Fibroblast of mammary gland (primary cell): ENCODE measurements at places on chromosomes 5 and 9.

- DNase-seq = peak; percentile 61
These were observed 1.9 kb downstream of the VLDLR start for GRCh38 chr9:2623288-2624050.

GRCh38 chr5:132055808-132056609 lies 4.4 kb upstream of the IL3 start:
- DNase-seq = no peak

- no peak for DNase-seq
These were observed 305.4 kb upstream of the MSX2 start for GRCh38 chr5:174418809-174419539.

DNA sequence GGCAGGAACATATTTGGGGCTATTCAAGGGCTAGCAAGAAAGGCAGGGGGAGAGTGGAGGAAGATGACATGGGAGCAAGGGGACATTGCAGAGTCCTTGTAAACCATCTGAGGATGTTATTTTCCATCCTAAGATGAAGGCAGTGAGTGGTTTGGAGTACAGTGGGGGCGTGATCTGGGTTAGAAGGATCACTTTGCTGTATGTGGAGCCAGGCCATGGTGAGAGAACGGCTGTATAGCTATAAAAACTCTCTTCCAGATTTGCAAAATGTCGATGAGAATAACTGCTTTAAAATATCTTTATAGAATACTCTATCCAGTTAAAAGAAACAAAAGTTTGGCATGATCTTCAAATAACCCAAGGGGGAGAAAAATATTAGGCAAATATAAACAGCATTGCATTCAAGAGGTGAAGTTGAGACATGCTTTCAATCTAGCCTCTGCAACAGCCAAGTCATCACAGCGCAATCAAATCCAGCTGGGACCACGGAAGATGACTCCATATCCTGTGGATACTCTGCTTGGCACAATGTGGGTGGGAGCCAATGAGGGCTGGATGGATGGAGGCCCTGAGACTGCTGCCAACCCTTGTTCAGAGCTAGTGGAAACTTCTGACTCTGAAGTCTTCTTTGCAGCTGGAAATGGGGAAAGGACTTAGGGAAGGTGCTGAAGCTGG lies 111.5 kb upstream of the BASP1 start:
- DNase-seq = peak; percentile 93

GRCh38 chr9:16421532-16421931 lies 448.9 kb downstream of the BNC2 start:
- DNase-seq = no peak

- no peak for DNase-seq
These were observed 84.8 kb downstream of the CAMK4 start for GRCh38 chr5:111308951-111309350.

- peak; percentile 70 for DNase-seq
These were observed 1.6 kb downstream of the CSNK1A1 start for GRCh38 chr5:149549461-149550267.

GRCh38 chr9:123823194-123823947 lies 106.6 kb downstream of the DENND1A start:
- no peak for DNase-seq

GRCh38 chr9:26081847-26082246 lies 403.6 kb upstream of the TUSC1 start:
- DNase-seq = no peak

DNA sequence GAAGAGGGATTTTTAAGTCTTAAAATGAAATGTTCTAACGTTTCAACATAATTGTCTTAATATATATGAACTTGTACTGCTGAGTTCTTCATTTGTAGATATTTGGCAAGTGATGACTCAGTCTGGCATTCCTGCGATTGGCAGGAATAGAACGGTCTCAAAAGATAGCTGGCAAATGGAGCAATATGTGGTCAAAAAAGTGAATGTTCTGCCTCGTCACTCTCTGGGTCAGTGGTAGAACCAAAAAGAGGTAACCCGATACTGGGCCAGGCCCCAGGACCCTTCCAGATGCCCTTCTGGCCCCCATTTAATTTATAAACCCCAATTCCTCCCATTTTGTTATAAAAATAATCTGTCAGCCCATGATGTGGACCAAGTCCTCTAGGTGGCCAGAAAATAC lies 39.2 kb downstream of the ZNF366 start:
- DNase-seq = peak; percentile 84

DNA sequence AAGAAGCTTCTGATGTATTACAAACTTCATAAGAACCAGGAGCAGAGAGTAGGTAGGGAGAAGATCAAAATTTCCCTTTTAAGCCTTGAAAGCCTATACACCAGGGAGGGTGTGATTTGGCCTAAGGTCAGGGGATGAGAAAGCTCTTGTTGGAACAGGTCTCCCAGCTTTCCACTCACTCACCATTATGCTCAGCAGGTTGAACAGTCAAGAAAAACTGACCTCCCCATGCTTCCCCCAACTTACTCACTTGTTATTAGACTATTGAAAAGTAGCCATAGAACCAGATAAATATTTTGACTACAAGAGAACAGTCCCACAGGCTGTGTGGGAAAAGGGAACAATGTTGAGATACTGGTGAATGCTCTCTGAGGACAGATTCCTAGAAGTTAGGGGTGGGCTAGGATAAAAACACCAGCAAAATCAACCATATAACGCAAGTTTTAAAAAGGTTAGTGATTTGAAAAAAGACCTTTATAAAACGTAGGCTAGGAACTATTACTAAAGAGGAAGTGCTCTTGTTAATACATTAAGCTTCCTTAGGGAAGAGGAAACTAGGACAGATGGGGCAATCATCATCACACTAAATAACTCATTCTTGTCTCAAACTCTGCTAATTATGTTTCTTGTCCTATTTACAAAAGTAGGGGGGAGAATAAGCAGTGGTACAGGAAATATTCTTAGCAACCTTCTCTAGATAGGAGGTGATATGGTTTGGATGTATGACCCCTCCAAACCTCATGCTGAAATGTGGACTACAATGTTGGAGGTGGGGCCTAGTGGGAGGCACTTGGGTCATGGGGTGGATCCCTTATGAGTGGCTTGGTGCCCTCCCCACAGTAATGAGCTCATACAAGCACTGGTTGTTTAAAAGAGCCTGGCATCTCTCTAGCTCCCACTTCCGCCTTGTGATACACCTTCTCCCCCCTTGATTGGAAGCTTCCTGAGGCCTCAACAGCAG lies 31.0 kb downstream of the PCDHGC5 start:
- peak; percentile 13 for DNase-seq

- no peak for DNase-seq
These were observed 86.4 kb upstream of the SLC44A1 start for GRCh38 chr9:105158020-105158419.

DNA sequence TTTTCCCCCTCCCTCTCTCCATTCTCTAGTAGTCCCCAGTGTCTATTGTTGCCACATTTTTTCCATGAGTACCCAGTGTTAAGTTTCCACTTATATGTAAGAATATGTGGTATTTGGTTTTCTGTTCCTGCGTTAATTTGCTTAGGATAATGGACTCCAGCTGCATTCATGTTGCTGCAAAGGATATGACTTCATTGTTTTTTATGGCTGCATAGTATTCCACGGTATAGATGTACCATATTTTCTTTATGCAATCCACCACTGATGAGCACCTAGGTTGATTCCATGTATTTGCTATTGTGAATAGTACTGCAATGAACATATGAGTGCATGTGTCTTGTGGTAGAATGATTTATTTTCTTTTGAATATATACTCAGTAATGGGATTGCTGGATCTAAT lies 77.4 kb upstream of the MEGF10 start:
- DNase-seq = no peak

- DNase-seq = no peak
These were observed 1.6 kb downstream of the C1QTNF3 start for GRCh38 chr5:34041247-34041972.

DNA sequence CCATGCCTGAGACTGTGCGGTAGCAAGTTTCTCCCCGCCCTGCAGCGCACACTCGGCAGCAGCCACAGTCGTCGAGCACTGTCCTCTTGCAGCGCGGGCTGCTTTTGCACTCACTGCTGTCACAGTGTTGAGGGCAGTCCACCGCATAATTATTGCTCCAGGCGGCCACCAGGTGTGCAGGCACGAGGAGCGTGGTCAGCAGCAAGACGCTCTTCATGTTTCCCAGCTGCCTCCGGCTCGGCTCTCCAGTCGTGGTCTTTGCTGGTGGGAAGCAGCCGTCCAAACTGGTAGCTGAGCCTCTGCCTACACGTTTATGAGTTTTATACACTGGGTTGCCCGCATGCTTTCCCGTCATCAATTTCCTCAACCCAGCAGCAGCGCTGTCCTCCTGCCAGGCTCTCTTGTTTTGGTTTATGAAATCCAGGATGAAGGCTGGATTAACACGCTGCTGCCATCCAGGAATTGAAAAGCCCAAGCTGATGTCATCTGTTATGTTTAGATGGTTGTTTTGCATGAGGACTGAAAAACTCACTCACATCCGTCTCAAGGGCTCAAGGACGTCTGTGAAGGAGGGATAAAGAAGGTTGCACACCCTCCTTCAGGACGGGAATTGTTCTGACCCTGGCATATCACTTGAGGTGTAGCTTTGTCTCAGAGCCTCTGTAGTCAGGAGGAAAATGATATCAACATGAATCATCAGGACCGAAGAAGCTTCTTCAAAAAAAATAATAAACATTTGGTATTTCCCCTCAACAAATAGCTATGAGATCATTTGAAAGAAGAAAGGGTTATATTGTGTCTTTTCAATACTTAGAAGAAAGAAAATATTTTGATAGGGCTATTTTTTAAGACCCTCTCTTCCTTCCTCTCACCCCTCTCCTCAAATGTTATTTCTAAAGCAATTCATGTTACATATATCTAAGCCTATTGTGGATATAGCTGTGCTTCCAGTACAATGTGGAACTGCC lies at the start of gene ESM1:
ESM1 (minus strand) TSS at position 293 of the 968 bp plus-strand sequence; CDS start at position 217, 76 bp downstream.
- peak; percentile 73 for DNase-seq

- no peak for DNase-seq
These were observed 232.2 kb upstream of the SEMA6A start for GRCh38 chr5:116806836-116807235.

- no peak for DNase-seq
These were observed 12.6 kb downstream of the SLIT3 start for GRCh38 chr5:169288066-169288930.

GRCh38 chr5:24094081-24094679 lies 550.6 kb downstream of the CDH10 start:
- DNase-seq = no peak

- peak; percentile 91 for DNase-seq
These were observed 40.7 kb upstream of the S1PR3 start for GRCh38 chr9:88950341-88951154.

DNA sequence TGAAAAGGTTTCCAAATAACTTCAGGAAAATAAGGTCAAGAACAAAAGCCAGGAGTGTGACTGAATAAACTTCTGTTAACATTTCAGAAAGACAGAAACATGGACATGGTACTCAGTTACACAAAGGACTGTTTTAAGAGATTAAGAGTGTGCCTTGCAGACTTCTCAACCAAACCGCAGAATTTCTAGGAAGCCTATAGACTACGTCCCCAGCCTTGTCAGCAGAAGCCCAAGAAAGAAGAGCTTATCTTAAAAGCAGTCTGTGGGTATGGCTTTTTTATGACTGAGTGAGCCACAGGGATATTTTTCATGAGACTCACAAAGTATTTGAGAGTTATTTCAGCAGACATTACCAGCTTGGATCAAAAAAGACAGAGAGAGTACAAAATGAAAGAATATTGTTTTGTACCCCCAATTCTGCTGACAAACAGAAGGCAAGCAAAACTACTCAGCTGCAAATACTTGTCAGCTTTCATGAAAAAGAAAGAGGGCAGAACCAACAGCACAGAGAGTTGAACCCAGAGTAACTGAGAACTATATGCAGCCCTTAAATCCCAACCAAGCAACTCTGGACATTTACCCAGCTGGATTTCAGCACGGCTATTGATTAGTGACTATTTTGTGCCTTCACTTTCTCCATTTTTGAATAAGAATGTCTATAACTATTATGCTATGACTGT lies 711.0 kb upstream of the CTNND2 start:
- no peak for DNase-seq

- DNase-seq = no peak
These were observed 71.5 kb upstream of the MEF2C start for GRCh38 chr5:88954511-88954910.

DNA sequence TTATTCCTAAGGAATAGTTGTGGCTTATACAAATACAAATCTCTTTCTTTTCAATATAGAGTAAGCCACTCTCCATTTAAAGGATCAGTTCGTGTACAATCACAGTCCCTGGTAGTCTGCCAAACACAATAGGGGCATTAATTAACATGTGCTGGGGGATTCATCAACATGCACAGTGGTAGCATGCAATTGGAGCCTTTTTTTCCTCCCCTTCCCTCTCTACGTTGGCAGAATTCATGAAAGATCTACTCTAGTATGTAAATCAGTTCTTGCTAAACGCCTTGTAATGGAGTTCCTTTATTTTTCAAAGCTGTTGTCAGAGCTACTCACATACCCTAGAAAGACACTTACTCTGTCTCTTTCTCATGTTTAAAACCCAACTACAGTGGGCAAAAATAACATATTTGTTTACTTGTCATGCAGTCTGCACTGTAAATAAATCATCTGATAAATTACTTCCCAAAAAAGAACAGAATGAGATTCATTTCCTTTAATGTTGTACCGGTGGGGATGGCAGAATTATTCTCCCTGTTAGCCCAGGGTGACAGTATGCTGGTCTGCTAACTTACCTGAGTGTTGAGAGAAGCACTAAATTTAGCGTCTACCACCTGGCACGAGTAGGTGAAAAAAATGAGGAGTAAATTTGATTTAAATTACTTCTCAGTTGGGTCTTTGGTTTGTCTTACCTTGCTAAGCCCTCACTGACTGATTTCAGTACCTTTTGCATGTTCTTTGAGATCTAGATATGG lies 341.5 kb upstream of the CCNH start:
- DNase-seq = no peak

DNA sequence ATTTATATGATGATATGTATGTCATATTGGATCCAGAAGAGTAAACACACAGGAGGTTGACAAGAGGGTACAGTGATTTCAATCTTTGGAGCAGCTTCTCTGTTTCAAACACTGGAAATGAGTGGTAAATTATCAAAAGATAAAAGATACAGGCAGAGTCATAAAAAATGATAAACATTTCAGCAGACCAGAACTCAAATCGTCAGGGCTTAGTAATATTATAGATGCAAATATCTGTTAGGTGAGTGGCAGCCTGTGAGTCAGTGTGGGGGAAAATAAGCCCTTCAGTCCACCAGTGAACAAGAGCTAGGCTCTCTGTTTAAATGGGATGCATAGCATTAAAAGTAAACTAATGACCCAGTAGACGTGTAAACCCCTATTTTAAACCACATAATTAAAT lies 1378.1 kb downstream of the EFNA5 start:
- peak; percentile 47 for DNase-seq

GRCh38 chr5:58759745-58760144 lies 176.9 kb downstream of the RAB3C start:
- peak; percentile 14 for DNase-seq

DNA sequence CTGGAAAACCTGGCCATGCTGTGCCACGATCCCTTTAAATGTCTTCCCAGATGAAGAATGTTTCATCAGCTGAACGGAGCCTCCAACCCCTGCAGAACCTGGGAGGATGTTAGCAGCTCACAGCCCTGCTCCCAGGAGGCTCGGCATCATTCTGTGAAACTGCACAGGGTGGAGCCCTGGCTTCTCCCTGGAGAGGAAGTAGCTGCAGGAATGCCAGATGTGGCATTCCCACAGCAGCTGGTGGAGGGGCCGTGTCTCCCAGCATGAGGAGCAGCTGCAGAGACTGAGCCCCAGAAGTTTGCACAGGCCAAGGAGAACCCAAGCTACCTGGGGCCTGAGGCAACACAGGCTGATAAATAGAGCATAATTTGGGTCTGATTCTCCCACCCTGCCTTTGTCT lies 165.8 kb upstream of the MAP3K1 start:
- DNase-seq = peak; percentile 32
